ENCODE measurements at places on chromosomes 7 and 10.
A peak's percentile ranks its signal among the peaks of the same experiment; 100 is the strongest.

GRCh38 chr7:22730066-22730710 lies 3.2 kb downstream of the IL6 start:
- DNase-seq, result no peak

DNA sequence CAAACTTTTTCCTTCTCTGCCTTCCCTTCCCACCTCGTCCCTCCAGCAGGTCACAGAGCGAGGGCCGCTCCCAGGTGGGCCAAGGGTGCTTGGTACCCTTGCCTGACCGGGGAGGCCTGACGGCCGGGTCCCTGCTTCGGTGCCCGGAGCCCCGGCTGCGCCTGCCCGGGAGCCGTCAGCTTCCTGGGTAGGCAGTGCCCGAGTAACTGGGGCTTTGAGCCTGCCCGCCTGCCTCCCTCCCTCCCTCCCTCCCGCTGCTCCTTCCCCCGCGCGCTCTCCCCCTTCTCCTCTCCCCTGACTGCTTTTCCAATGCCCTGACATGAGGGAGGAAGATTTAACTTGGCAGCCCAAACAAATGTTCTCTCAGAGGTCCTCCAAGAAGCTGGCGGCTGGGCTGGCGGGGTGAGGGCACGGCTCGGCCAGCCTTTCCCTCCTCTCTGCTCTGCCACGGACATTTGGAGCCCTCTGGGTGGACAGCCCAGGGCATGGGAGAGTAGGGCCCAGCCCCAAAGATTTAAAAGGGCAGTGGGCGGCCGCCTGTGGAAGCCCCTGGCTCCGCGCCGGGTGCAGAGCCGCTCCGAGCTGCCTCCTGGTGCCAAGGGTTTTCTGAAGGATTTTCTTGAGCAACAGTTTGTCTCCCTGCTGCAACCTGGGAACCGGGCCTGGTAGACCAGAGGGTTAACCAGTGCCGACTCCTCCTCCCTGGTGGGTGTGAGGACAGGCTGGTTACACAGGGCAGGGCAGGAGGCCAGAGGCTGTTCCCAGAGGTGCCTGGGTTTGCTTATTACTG lies 2.0 kb downstream of the ZMIZ1 start:
- no peak for DNase-seq

DNA sequence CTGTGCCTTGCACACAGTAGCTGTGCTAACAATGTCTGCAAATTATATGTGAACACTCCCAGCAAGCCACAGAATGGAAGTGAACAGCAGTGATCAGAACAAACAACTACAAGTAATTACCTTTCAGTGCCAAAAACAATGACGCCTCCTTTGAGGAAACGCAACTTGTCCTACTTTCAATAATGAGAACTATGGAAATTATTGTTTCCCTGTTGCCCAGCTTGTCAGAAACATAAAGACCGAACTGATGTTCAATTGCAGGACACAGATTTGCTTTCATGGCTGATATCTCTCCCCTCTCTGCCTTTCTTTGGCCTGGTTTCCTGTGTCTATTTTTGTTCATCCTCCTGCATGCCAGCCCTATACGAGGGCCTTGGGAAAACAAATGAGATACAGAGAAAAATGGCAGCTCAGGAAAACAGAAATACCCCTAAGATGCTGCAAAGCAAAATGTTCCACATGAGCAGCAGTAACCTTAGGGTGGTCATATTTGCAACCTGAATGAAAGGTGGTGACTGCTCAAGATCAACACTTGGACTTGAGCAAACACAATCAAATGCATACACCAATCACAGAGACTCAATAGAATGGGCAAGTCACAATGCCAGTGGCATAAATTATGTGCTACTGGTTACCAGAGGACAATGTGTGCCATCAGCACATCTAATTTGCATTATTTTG lies 26.8 kb downstream of the COBL start:
- no peak for DNase-seq

DNA sequence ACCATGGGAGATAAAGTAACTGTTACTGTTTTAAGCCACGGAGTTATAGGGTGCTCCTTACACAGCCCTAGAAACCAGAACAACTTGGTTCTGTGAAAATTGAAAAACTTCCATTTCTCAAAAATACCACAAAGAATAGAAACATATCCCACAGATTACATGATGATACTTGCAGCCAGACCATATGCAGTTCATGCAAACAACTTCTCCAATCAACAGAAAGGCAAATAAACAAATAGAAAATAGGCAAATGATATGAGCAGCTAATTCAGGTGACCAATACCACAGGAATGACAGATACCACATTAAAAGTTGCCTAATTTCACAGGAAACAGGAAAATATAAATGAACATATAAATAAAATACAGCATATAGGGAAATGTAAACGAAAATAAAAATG lies 297.5 kb downstream of the HTR7 start:
- DNase-seq, result no peak

- no peak for DNase-seq
Observed at GRCh38 chr10:77111611-77112550, 525.7 kb downstream of the KCNMA1 start.

DNA sequence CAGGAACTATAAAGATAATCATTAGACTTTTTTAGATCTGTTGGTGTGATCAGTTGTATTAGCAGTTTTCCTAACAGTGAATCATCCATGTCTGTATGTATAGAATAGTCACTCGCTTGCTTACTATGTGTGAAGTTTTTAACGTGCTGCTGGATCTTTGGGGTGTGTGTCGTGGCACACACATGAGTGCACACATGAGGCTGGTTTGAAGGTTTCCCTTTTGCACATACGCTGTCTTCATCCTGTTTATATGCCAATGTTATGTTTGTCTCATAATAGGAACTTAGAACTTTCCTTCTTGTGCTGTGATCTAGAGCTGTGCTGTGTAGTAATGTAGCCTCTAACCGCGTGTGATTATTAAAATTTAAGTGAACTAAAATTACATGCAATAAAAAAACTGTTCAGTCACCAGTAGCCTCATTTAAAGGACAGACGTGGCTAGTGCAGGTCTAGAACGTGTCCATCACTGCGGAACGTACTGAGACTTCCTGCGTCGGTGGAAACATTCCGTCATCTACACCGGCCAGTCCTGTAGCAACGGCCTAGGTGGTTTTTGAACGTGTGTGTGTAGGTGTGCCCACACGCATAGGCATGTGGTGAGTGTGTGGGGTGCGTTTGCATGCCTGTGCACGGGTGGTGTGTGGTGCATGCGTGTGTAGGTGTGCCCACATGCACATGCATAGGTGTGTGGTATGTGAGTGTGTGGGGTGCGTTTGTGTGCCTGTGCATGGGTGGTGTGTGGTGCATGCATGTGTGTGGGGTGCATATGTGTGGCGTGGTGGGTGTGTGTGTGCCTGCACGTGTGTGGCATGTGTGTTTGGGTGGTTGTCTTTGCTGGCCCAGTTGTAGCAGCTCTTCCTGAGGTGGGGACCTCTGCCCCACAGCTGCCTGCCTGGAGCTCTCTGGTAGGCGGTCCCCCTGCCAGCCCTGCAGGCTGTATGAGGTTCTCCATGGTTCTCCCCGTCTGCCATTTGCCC lies 56.6 kb downstream of the INPP5A start:
- DNase-seq, result no peak

DNA sequence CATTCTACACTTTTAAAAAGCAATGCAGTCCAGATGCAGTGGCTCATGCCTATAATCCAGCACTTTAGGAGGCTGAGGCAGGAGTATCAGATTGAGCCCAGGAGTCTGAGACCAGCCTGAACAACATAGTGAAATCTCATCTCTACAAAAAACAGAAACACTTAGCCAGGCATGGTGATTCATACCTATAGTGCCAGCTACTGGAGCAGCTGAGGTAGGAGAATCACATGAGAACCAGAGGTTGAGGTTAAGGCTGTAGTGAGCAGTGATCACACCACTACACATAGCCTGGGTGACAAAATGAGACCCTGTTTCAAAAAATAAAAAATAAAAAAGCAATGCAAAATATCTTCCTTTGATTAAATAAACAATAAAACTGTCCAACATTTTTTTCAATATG lies 205.2 kb downstream of the GRM8 start:
- no peak for DNase-seq

GRCh38 chr7:139777133-139777891 lies 486 bp downstream of the HIPK2 start:
- DNase-seq, result no peak

GRCh38 chr7:112439476-112439875 lies 10.8 kb upstream of the IFRD1 start:
- DNase-seq, result no peak

- DNase-seq, result no peak
Observed at GRCh38 chr10:111835574-111835973, 348.0 kb downstream of the GPAM start.

DNA sequence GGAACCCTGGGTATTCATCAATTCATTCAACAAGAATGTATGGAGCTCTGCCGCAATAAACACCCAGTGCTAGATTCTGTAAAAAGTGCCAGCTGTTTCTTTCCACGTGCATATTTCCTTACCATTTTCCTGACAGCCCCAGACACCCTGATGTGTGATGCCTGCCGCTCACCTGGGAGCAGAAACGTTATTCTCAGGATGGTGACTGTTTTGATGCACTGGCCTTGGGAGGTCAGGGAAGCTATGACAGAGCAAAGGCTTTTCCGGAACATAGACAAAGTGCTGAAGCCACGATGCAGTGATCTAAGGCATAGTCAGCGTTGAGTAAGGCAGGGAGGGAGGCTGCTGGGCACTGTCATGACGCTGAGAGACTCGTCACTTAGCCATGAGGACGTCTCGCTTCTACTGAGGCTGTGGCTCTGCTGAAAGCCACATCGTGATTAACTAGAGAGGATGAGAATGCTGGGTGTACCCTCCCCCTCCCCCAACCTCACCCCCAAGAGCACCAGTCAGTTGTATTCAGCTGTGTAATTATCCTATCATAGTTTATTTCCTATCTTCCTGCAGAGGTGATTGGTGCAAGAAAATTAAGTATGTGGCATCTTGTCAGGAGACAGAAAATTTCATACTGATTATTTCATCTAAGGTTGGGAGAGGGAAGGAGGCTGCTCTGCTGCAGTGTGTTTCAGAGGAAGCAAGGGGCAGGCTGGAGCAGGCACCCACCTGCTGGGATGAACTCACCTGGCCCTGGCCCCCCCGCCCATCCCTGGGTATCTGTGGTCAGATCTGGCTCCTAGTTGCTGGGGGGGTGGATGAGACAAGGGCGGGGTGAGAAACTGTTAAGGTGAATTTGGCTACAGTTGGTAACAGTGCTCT lies 48.8 kb upstream of the SMNDC1 start:
- peak; percentile 64 for DNase-seq

DNA sequence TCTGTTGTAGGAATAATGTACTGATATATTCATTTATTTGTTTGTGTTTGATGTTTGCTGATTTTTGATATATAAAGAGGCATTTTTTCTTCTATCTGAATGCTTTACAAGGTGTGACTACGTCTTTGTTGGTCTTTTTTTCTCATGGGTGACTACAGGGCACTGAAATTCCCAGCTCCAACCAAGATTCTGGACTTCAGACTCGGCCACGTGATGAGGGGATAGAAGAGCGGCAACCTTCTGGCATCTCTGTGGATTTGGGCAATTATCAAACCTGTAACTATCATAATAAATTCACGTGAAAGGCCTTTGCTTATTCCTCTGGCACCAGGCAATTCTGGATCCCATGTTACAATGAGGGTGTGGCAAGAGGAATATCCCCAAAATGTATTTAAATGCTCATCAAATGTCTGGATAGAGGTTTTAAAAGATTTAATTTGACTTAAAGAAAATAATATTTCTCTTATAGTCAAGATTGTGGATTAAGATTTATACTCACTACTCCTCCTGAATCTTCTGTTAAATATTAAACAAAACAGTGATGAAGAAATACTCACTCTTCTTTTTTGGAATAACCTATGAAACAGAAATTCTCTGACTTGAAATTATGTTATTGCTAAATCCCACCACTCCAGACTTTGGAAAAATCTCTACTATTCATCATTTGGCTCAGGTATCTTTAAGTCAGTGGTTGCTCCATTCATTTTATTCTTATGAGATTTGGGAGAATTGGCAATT lies 276.3 kb downstream of the GPR37 start:
- no peak for DNase-seq

- DNase-seq, result no peak
Observed at GRCh38 chr10:21388589-21388988, 136.9 kb downstream of the SKIDA1 start.

GRCh38 chr7:140230516-140230860 lies 53.7 kb upstream of the KDM7A start:
- peak; percentile 73 for DNase-seq

GRCh38 chr10:121935702-121936101 lies 7.9 kb upstream of the ATE1 start:
- no peak for DNase-seq

DNA sequence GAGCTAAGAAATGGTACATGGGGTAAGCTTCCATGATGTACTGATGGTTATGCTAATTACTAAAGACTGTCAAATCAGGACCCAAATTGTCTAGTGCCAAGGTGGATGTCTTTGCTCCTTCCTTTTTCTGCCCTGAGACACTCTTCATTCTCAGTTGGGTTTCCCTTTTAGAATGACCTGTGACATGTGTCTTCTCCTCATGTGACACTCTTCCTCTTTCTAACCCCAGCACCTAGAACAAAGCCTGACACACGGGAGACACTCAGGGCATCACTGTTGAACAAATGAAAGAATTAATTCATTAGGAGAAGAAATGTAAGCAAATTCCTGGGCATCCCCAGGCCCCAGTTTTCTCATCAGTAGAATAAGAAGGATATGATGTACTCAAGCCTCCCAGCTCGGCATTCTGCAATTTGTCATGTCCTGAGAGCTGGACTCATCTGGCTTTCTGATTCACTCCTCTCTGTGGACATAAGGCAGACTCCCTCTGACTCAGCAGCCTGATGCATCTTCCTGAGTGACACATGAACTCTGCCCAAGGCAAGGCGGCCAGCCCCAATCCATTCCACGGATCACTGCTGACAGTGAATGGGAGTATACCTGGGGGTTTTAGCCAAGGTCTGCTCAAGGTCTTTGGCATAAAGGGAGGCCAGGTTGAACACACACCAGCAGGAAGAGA lies 473.8 kb downstream of the KCNMA1 start:
- no peak for DNase-seq

- DNase-seq, result peak; percentile 48
Observed at GRCh38 chr10:91163269-91163868, 57.1 kb upstream of the PCGF5 start.

GRCh38 chr7:29424984-29425309 lies 138.7 kb upstream of the PRR15 start:
- DNase-seq, result no peak

DNA sequence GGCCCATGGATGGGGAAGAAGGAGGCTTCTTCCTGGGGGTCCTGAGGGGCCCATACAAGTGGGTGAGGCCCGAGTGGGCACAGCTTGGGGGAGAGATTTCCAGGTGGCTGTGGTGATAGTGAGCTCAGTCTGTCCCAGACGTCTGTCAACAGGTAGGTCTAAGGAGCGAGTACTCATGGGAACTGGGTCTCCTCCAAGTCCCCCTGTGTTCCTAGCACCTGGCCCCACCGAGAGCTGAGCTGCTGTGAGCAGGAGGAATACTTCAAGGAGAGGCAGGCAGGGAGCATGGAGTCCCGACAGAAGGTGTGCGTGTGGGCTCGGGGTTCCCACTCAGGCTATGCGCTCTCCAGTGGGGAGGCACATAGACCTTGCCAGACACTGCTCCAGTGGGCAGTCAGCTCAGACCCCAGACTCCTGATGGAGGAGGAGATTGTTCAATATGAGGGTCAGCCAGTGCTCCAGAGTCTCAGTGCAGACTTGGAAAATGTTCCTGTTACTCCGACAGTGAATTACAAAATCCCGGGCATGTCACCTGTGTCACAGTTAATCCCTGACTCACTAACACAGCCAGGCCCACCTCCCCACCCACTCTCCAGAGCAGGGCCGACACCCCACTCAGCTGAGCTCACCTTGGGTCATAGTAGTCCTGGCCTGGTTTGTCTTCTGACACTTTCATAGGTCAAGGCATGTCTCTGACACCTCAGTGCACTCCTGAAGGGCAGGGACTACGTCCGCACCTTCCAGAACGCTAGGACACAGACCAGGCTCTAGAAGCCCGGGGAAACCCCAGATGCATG lies 28.2 kb upstream of the C10orf53 start:
- DNase-seq, result no peak
